ENCODE measurements at places on chromosomes 4 and X. TPM values are rescaled to one million over a fixed set of nuclear protein-coding genes. Genes with fewer than 3 reads are reported as not detected.

The EPGN gene
- total RNA-seq = not detected

- no peak overlapping the region for H3K4me3 ChIP-seq
- H3K36me3 ChIP-seq = no peaks in the 10 kb centered on the region
- no peak for DNase-seq
- H3K27me3 ChIP-seq = no peaks in the 10 kb centered on the region
- no peak overlapping the region for H3K27ac ChIP-seq
Measured at GRCh38 chrX:22526339-22526738, 253.6 kb downstream of the CBLL2 start.

GRCh38 chrX:74420196-74421035 is 877 bp upstream of the SLC16A2 start:
- no peak overlapping the region for H3K27ac ChIP-seq
- H3K27me3 ChIP-seq = no peaks in the 10 kb centered on the region
- peaks cover 5% of the 10 kb centered on the region for H3K4me1 ChIP-seq
- H3K4me3 ChIP-seq = peak overlapping the region; percentile 68
- peak; percentile 78 for DNase-seq
- H3K36me3 ChIP-seq = no peaks in the 10 kb centered on the region

GRCh38 chr4:110046588-110047049 is 133.9 kb downstream of the EGF start:
- peaks cover 12% of the 10 kb centered on the region for H3K36me3 ChIP-seq
- H3K4me1 ChIP-seq = peaks cover 8% of the 10 kb centered on the region
- H3K4me3 ChIP-seq = no peak overlapping the region
- no peaks in the 10 kb centered on the region for H3K27me3 ChIP-seq

DNA sequence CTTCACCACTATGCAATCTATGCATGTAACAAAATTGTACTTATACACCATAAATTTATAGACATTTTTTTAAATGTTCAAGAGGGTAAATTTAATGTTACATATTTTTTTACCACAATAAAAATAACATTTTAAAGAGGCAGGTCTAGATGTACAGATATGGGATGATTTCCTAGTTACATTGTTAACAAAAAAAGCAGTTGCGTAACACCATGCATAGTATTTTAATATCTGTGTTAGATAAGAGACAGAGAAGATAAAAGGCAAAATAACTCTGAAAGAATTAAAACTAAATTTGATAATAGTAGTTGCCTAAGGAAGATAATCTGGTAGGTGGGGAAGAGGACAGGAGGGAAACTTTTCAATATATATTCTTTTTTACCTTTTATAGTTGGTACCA is 9.1 kb upstream of the ATRX start:
- no peak overlapping the region for H3K4me3 ChIP-seq
- H3K36me3 ChIP-seq = no peaks in the 10 kb centered on the region
- no peaks in the 10 kb centered on the region for H3K27me3 ChIP-seq

- DNase-seq = no peak
- H3K4me3 ChIP-seq = no peak overlapping the region
- H3K4me1 ChIP-seq = peaks cover 6% of the 10 kb centered on the region
- H3K27me3 ChIP-seq = no peaks in the 10 kb centered on the region
- H3K36me3 ChIP-seq = no peaks in the 10 kb centered on the region
Measured at GRCh38 chrX:18971506-18971905, 12.4 kb downstream of the PHKA2 start.

GRCh38 chrX:41596596-41596995 is 92.2 kb upstream of the GPR34 start:
- H3K4me3 ChIP-seq = no peak overlapping the region
- H3K4me1 ChIP-seq = peaks cover 9% of the 10 kb centered on the region
- no peaks in the 10 kb centered on the region for H3K36me3 ChIP-seq
- H3K27ac ChIP-seq = no peak overlapping the region

DNA sequence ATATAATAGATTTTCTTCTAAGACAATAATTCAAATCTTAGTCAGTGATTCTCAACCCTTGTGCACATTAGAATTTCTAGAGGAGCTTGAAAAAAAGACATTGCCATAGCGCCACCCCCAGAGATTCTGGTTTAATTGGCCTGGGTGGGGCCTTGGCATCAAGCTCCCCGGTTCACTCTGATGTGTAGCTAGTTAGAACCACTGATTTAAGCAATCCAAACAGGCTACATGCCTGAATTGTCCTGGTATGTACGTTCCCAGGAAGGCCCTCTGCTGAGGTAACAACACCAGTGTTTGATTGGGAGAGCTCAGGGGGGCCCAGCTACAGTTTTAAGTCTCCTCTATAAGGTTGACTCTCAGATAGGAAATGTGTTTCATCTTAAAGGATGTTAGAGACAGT is 1.3 kb upstream of the ATP10D start:
- H3K4me1 ChIP-seq = peaks cover 6% of the 10 kb centered on the region
- H3K4me3 ChIP-seq = no peak overlapping the region
- no peak overlapping the region for H3K27ac ChIP-seq
- peak; percentile 13 for DNase-seq
- H3K36me3 ChIP-seq = no peaks in the 10 kb centered on the region

GRCh38 chr4:182969651-182970279 is 52.6 kb upstream of the DCTD start:
- H3K4me3 ChIP-seq = no peak overlapping the region
- no peaks in the 10 kb centered on the region for H3K27me3 ChIP-seq
- no peaks in the 10 kb centered on the region for H3K36me3 ChIP-seq
- H3K4me1 ChIP-seq = no peaks in the 10 kb centered on the region

DNA sequence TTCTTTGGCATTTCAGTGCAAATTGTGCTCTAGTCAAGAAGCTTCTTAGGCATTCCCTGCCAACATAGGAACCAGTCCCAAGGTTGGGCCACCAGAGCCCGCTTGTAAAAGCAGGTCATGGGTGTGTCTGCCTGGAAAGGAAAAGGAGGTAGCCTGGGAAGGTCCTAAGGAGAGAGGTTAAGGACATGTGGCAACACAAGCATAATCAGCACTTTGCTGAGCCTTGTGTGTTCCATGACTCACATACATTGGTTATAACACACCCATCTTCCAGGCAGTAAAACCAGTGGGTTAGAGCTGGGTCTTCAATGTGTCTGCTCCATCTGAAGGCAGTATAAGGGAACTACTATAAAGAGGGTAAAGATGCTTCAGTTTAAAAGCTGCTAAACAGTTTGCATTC is 165.0 kb downstream of the FHIP1A start:
- no peaks in the 10 kb centered on the region for H3K36me3 ChIP-seq
- H3K4me1 ChIP-seq = no peaks in the 10 kb centered on the region
- no peak overlapping the region for H3K27ac ChIP-seq
- no peak for DNase-seq
- H3K27me3 ChIP-seq = no peaks in the 10 kb centered on the region

GRCh38 chr4:68416591-68416990 is 30.7 kb upstream of the TMPRSS11E start:
- H3K4me1 ChIP-seq = no peaks in the 10 kb centered on the region
- H3K27me3 ChIP-seq = no peaks in the 10 kb centered on the region
- H3K36me3 ChIP-seq = no peaks in the 10 kb centered on the region
- no peak overlapping the region for H3K27ac ChIP-seq
- DNase-seq = no peak
- no peak overlapping the region for H3K4me3 ChIP-seq

GRCh38 chr4:96260064-96260682 is 420.3 kb downstream of the PDHA2 start:
- H3K27me3 ChIP-seq = no peaks in the 10 kb centered on the region
- peak; percentile 37 for DNase-seq
- H3K4me1 ChIP-seq = peaks cover 3% of the 10 kb centered on the region

- peaks cover 9% of the 10 kb centered on the region for H3K4me1 ChIP-seq
- no peak overlapping the region for H3K4me3 ChIP-seq
- H3K27me3 ChIP-seq = no peaks in the 10 kb centered on the region
- H3K27ac ChIP-seq = no peak overlapping the region
- no peaks in the 10 kb centered on the region for H3K36me3 ChIP-seq
Measured at GRCh38 chr4:184281231-184282139, 63.8 kb upstream of the ENPP6 start.

- H3K27ac ChIP-seq = no peak overlapping the region
- no peaks in the 10 kb centered on the region for H3K27me3 ChIP-seq
- DNase-seq = peak; percentile 45
- H3K4me3 ChIP-seq = no peak overlapping the region
- H3K36me3 ChIP-seq = no peaks in the 10 kb centered on the region
- no peaks in the 10 kb centered on the region for H3K4me1 ChIP-seq
Measured at GRCh38 chr4:183838987-183839712, 66.0 kb upstream of the STOX2 start.

DNA sequence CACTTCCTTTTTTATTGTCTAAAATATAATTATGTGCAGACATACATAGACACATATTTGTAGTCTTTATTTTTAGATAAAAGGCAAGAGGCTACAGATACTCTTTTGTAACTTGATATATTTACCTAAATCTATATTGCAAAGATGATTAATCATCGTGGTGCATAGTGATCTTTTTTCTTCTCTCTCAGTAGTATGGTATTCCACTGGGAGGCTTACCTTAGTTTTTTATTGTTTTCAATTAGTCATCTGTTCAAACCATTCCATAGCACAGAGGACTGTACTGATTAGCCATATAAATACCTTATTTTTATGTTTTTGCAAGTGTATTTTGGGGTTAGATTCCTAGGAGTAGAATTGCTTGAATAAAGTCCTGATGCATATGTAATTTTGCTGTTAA is 619.7 kb downstream of the GRXCR1 start:
- H3K27ac ChIP-seq = no peak overlapping the region
- H3K27me3 ChIP-seq = no peaks in the 10 kb centered on the region
- H3K36me3 ChIP-seq = no peaks in the 10 kb centered on the region
- no peak overlapping the region for H3K4me3 ChIP-seq

DNA sequence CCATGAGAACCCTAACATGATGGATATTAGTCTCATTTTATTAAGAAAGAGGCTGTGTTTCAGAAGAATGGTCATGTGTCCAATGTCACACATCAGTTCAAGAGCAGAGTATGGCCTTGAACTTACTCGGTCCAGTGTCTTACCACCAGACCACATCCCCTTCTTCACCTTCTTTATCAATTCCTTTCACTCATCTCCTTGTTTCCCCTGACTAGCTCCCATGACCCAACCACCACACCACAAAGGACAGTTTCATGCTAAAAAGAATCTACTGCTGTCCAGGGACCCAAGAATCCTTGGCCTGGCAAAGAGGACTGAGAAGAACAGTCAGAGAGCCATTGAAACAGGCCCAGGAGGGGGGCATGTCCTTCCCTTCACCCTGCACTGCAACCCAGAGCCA is 33.6 kb upstream of the MSN start:
- H3K4me1 ChIP-seq = no peaks in the 10 kb centered on the region
- H3K4me3 ChIP-seq = no peak overlapping the region
- no peaks in the 10 kb centered on the region for H3K36me3 ChIP-seq
- no peak overlapping the region for H3K27ac ChIP-seq
- H3K27me3 ChIP-seq = no peaks in the 10 kb centered on the region

The CYLC1 gene
- not detected for total RNA-seq

DNA sequence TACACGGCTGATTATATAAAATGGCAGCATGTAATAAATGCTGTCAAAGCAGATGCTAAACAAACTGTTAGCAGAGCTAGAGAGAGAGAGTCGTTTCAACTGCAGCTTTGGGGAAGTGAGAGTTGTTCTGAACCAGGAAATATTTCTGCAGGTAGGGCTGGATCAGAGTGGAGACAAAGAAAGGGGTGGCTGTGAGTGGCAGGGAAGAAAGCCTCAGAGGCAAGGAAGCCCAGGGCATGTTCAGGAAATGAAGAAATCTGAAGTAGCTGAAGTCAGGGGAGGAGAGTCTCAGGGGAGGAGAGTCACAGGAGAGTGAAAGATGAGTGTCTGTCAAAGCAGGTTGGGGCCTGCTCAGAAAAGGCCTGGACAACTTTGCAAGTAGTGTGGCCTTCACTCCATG is 48.4 kb upstream of the RPS6KA3 start:
- H3K4me1 ChIP-seq = no peaks in the 10 kb centered on the region
- no peak for DNase-seq
- no peaks in the 10 kb centered on the region for H3K27me3 ChIP-seq
- H3K36me3 ChIP-seq = no peaks in the 10 kb centered on the region
- H3K4me3 ChIP-seq = no peak overlapping the region

DNA sequence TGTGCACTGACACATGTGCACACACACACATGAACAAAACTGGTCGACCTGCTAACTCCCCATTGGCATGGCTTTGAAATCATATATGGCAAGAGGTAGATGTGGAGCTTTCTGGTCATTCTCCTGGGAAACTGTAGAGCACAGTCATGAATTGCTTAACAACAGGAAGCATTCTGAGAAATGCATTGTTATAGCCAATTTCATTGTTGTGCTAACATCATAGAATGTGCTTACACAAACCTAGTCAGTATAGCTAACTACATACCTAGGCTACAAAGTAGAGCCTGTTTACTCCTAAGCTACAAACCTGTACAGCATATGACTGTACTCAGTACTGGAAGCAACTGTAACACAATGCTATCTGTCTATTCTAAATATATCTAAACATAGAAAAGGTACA is 134.2 kb upstream of the SH3RF1 start:
- no peaks in the 10 kb centered on the region for H3K4me1 ChIP-seq
- H3K36me3 ChIP-seq = no peaks in the 10 kb centered on the region
- no peak for DNase-seq
- no peak overlapping the region for H3K27ac ChIP-seq
- no peak overlapping the region for H3K4me3 ChIP-seq
- no peaks in the 10 kb centered on the region for H3K27me3 ChIP-seq

GRCh38 chrX:43836435-43837184 is 45.6 kb downstream of the MAOB start:
- peak; percentile 3 for DNase-seq
- no peak overlapping the region for H3K27ac ChIP-seq
- H3K4me3 ChIP-seq = no peak overlapping the region
- H3K27me3 ChIP-seq = no peaks in the 10 kb centered on the region
- H3K4me1 ChIP-seq = no peaks in the 10 kb centered on the region

GRCh38 chr4:155789391-155789790 is 30.6 kb downstream of the GUCY1B1 start:
- H3K36me3 ChIP-seq = no peaks in the 10 kb centered on the region
- H3K4me1 ChIP-seq = no peaks in the 10 kb centered on the region
- H3K27ac ChIP-seq = no peak overlapping the region
- H3K4me3 ChIP-seq = no peak overlapping the region

DNA sequence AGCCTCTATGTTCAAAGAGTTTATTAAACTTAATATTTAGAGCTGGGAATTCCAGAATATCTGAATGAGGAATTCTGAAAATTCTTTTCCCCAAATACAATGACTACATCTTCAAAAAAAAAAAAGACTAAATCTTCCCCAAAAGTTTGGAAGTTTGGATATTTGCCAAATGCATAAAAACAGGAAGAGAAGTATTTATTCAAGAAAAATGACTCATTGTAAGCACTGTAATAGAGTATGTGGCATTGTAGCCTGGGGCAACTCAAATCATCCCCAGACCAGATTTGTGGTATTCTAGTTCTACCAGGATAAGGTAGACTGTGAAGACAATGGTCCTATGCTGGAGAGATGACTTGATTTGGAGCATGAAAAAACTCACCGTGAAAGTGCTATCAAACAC is 78.5 kb upstream of the PDHA2 start:
- no peak for DNase-seq
- no peak overlapping the region for H3K4me3 ChIP-seq
- H3K27me3 ChIP-seq = no peaks in the 10 kb centered on the region
- no peaks in the 10 kb centered on the region for H3K36me3 ChIP-seq
- H3K27ac ChIP-seq = no peak overlapping the region

GRCh38 chr4:3128976-3129375 is 54.5 kb downstream of the HTT start:
- peaks cover 20% of the 10 kb centered on the region for H3K36me3 ChIP-seq
- no peaks in the 10 kb centered on the region for H3K27me3 ChIP-seq
- H3K4me1 ChIP-seq = no peaks in the 10 kb centered on the region
- H3K27ac ChIP-seq = no peak overlapping the region
- no peak for DNase-seq

Data from neural progenitor cell (in vitro differentiated cells).